ENCODE measurements at places on chromosomes 2 and 18.

GRCh38 chr2:239600001-239600593, 199.3 kb upstream of the HDAC4 start:
- DNase-seq: no peak

DNA sequence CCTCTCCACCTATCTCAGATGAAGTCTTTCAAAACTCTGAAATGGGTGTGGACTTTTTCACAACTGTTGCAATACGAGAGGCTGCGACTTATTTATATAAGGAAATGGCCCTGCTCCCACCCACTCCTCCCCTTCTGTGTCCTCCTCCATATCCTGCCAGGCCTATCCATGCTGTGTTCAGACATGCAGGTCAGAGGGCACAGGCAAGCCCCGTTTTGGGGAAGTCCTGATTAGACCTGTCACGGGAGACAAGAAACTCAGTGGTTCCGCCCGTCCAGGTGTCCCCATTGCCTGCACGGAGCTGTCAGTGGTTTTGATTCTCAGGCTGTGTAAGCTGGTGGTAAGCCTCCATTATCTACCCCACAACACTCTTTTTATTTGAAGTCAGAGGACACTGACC, 99.6 kb upstream of the MGAT5 start:
- no peak for DNase-seq

GRCh38 chr2:138676619-138677021, 103.6 kb downstream of the NXPH2 start:
- no peak for DNase-seq

DNA sequence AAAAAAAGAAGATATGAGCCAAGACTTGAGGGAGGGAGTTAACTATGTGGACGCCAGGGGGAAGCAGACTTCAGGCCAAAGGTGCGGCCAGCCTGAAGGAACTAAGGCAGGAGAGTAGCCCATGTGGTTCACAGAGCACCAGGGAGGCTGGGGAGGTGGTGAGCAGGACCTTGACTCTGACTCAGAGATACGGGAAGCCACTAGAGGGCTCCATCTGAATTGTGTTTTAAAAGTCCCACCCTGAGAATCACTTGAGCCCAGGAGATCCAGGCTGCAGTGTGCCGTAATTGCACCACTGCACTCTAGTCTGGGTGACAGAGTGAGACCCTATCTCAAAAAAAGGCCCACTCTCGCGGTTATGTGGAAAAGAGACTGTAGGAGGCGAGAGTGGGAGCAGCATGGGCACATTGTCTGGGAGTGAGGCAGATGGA, 12.3 kb downstream of the CEP192 start:
- no peak for DNase-seq

DNA sequence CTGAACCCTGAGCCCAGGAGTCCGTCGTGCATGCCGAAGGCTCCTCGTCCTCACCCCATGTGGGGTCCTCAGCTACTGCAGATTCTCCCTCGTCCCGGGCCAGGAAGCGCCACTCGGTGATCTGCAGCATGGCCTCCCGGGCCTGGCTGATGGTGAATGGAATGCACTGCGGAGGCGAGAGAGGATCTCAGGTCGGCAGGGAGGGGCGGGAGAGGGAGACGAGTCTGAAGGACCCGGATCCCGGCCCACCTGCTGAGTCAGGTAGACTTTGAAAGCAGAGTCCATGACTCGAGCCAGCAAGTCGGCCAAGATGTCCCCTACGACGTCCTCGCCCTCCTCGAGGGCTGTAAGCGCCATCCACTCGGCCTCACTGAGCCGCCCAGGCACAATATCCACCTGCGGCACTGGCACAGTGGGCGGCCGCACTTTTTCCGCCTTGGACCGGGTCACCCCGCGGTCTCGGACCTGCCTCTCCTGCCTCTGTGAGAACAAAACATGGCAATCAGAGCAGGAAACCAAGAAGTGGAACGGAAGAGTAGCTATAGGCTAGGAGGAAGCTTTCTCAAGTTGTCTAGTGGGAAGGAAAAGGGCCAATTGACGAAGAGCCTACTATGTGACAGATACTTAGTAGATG, 5.5 kb downstream of the C2orf81 start:
- no peak for DNase-seq

GRCh38 chr2:85794491-85795121, 40.8 kb downstream of the ATOH8 start:
- no peak for DNase-seq

DNA sequence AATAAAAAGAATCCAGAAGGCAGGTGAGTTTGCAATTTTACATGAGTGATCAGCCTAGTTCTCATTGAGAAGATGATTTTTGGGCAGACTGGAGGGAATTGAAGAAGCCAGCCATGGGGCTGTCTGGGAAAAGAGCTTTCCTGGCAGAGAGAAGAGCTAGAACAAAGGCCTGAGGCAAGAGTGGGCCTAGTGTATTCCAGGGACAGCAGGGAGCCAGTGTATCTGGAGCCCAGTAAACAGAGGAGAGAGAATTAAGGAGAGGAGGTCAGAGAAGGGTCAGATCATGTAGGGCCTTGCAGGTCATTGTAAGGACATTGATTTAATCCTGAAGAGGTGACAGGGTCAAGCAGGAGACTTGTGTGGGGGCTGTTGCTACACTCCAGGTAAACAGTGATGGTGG, 195.8 kb downstream of the SATB2 start:
- no peak for DNase-seq

- DNase-seq: no peak
These were observed 215.6 kb upstream of the TMEFF2 start for GRCh38 chr2:192410319-192410718.

DNA sequence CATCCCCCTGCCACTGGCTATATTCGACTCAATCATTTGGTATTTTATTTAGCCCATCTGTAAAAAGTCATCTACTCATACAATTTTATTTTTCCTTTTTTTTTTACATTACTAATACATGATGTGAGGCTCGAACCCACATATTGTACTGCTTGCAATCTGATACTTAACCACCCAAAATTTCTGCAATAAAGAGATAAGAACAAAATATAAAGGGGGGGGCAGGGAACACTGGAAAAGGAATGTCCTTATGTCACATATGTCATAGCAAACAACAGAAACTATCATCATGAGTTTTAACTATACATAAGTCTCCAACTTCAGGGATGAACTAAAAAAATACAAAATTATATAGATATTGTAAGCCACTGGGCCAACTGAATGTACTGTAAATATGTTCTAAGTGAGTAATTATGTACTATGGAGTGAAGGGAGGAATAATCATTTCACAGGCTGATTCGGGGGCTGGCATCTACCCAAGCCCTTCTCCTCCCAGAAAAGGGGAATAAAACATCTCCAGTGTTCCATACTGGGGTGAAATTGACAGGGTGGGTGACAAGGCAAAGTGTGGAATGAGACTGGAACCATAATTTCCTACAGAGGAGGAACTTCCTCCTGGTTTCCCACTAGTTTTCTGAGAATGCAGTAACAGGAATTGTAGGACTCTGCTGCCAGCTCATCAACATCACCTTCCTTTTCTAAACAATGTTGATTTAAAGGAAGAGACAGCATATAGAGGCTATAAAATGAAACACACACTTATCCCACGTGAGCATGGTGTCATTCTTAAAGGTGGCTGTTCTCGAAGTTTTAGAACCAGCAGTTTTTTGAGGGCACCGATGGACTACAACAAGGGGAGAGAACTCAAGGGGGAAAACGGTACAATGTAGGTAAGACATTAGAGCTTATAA, 79.5 kb downstream of the FARSB start:
- DNase-seq: no peak

DNA sequence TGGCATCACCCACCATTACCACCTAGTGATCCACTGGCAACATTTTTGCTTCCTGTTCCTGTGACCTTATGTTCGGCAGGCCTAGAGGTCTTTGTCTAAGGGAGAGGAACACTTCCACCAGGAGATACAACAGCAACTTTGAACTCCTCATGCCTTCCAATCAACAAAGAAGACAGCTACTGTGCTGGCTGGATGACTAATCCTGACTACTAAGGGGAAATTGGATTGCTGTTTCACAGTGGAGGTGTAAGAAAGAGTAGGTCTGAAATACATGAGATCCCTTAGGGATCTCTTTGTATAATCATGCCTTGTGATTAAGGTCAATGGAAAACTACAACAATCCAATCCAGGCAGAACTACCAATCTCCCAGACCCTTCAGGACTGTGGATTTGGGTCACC, 45.2 kb downstream of the EIF2AK3 start:
- no peak for DNase-seq

GRCh38 chr2:37776487-37776886, 105.0 kb upstream of the CDC42EP3 start:
- no peak for DNase-seq

- DNase-seq: no peak
These were observed 77.5 kb upstream of the HK2 start for GRCh38 chr2:74756356-74756890.

DNA sequence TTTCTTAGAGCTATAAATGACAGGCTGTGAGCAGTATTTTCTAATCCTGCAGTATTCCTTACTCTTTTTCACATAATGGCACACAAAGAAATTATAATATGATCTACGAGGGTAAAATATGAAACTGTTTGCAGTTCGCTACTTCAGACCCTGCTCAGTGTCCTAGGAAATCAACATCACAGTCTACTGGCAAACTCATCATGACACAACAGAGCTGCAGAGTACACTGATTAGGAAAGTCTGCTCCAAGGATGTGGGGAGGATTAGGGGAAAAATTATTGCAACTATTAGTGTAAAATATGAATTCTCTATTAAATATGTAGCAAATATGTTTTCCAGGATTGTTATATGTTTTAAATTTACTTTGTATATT, 149.2 kb upstream of the REG3G start:
- DNase-seq: no peak

- DNase-seq: no peak
These were observed 108.6 kb upstream of the NYAP2 start for GRCh38 chr2:225290757-225291400.

GRCh38 chr18:35247412-35248249, 6.8 kb downstream of the ZNF397 start:
- no peak for DNase-seq

DNA sequence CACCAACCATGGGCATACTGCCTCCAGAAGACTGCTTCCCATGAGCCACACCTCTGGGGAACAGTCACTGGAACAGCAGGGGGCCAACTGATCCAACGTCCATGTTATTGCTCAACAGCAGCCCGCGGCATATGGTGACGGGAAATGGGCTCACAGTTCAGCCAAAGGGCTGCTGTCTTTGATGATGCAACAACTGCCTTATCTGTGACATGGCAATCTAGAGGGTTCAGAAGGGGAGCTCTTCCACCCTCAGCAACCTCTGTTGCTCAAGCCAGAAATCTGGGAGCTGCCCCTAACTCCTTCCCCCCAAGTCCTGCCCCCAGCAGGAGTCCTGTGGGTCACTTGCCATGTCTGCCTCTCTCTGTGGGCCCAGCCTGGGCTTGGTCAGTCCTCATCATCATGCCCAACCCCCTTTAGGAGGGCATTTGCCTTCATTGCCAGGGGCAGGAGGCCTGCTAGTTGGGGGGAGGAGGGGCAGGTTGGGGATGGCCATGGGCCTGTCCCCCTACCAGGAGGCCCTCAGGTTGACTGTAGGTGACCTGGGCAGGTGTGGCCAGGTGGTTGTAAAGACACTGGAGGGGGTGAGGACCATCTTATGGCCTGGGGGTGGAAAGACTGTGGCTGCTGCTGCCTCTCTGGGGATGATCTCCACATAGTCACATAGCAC, 212.9 kb downstream of the CYP26B1 start:
- no peak for DNase-seq

DNA sequence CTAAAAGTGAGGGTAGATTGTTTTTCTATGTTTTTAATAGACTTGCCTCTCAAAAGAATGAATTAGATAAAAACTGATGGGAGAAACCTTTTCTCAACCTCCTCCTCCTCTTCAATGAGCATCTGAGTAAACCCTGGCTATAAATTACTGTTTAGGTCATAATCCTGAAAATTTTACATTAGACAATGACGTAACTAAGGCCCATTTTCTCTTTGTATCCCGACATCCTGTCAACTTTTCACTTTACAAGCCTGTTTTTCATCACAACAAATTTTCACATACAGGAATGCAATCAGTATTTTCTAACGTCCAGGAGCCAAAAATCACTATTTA, 1.3 kb downstream of the SPIRE1 start:
- no peak for DNase-seq

- DNase-seq: no peak
These were observed 15.9 kb upstream of the CHAC2 start for GRCh38 chr2:53751728-53752127.

DNA sequence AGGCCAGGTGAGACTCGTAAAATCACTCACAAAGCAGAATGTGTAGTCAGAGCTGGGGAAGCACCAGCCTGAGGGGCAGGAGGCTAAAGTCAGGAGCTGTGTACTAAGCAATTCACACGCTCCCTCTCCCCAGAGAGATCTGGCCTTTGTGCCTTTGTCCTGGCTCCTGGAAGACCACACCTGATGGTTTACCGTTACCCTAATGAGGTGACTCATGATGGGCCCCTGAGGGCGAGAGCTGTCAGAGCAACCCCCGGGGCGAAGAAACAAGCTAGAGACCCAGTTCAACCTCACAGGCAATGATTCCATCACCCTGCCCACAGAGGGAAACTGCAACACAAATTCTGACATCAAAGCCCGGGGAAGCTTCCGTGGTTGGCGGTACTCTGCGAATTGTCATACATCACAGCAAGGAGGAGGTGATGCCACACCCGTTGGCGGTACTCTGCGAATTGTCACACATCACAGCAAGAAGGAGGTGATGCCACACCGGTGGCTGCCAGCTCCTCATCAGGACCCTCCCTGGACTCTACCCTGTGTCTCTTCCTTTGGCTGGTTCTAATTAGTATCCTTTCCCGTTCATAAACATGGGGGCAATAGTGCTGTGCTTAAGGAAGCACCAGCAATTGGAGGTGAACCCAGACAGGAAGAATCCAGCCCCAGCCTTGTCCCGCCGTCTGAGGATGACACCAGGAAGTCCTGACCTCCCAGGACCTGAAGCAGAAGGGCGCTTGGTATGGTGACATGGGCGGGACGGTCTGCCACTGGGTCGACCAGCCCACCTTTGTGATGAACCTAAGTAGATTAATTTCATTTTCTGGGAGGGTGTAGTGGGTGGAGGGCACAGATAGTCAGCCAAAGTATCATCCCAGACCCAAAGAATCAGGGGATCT, 30.5 kb downstream of the B3GNT7 start:
- DNase-seq: no peak

- DNase-seq: peak; percentile 24
These were observed 52.0 kb upstream of the CALCRL start for GRCh38 chr2:187499941-187500532.

DNA sequence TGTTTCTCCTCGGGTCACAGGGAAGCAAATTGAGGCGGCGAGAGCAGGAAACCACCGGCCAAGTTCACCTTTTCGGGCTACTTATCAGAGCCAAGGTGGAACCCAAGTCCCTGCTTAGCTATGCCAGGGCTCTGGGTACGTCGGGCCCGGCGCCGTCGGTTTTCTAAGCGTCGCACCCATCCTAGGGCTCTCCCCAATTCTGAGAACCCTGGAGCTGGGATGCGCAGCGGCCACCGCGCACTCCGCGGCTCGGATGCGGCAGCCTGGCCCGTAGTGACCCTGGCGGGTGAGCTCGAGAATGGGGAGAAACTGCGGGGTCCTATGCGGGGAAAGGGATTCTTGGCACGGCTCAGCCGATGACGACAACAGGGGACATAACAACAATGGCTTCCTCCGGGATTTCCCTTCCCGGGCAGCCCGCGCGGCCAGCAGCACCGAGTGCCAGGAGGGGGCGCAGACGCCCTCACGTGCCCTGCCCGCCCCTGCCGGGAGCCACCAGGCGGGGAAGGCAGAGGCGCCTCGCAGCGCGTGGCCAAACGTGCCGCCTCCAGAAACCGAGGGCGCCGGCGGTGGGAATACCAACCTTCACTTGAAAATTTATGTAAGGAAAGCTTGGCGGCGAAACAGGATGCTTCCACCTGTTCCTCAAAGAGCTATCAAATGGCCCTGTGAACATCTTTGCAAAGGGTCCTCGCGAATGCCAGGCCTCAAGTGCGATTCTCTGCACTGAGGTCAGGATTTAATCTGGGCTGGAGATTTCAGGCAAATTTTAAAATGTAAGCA, 2.1 kb upstream of the SLC30A3 start:
- peak; percentile 29 for DNase-seq

Measured in stimulated activated CD4-positive, alpha-beta T cell treated with anti-CD3 and anti-CD28 coated beads, Interleukin-12 subunit alpha, Interleukin-12 subunit beta, amount 100 ng/mL, for 24 hours (primary cell).